ENCODE measurements at places on chromosomes 11 and 22.

- no peak for DNase-seq
These were observed 5.5 kb downstream of the CSNK2A3 start for GRCh38 chr11:11347592-11347991.

DNA sequence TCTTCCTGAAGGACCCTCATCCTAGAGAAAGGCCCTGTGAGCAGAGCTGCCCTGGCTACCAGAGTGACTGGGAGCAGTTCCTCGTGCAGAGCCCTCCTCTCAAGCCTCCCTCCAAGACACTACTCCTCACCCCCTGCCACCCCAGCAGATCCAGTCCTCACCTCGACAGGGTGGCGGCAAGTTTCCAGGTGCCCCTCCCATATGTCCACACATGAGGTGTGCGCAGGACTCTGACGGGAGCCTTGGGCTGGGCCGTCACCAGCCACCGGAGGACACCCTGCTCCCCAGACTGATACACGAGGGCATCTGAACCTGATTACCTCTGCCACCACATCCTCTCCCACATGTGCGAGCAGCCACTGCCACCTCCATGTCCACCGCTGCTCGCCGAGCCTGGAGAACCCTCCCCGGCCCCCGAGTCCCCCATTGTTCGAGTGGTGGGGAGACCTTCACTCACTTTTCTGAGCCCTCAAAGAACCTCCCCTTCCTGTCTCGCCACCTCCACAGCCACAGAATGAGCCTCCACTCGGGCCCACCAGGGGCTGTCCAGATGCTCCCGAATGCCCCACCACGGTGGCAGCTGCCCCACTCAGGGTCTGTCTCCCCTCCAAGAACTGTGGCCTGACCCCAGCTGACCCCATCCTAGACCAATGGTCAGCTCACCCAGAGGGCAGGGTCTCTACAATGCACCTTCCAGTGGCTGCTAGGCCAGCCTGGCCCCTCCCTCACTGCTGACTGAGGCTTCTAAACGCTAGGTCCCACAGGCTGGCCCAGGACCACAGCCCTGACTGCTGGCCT lies 62.5 kb downstream of the DGCR2 start:
- DNase-seq, result no peak

GRCh38 chr11:18393581-18394274 lies 635 bp upstream of the LDHA start:
- DNase-seq, result no peak

DNA sequence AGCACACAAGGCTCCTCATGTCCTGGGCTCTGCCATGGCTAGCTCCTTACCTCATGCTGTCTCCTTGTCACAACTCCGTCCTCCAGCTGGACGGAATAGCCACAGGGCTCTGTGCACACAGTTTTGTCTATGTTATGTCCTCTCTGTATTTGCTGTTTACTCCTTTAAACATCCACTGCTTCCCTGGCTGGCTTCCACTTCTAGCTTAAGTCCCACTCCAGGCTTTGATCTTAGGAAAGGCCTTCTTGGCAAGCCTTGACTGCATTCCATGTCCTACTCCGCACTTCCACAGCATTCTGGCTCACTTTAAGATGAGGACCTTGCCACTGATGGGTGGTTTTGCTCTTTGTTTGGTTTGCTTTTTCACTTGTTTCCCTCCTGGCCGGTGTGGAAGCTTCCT lies 22.9 kb upstream of the ROBO3 start:
- DNase-seq, result no peak

DNA sequence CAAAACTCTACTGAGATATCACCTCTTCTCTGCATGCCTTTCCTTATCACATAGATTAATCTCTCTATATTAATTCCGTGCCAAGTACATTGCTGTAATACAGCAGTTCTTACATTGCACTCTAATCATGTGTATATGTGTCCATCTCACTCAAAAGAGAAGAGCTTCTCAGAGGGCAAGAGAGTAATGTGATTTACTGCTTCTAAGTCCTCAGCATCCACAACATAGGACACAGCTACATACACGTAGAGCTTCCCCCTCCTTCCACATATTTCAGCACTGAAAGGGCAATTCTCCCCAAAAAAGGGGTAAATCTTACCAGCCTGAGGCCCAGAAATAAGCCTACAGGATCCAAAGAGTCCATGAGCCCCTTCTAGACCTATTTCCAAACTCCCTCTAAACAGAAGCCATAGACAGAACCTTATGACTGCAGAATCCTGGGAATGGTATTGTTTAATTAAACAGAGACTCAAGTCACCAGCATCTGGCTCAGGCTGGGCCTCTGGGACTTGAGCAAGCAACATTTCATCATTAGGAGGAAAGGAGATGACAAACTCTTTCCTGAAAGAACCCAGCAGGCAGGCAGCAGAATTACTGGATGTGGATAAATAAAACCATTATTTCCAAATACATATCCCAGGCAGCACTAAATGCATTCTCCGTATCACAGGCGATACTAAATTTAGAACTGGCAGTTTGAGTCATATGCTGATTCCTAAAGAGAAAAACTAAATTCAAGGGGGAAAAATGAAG lies 87.2 kb downstream of the KCNC1 start:
- DNase-seq, result no peak

GRCh38 chr22:38964989-38965388 lies 7.6 kb downstream of the APOBEC3A start:
- no peak for DNase-seq

DNA sequence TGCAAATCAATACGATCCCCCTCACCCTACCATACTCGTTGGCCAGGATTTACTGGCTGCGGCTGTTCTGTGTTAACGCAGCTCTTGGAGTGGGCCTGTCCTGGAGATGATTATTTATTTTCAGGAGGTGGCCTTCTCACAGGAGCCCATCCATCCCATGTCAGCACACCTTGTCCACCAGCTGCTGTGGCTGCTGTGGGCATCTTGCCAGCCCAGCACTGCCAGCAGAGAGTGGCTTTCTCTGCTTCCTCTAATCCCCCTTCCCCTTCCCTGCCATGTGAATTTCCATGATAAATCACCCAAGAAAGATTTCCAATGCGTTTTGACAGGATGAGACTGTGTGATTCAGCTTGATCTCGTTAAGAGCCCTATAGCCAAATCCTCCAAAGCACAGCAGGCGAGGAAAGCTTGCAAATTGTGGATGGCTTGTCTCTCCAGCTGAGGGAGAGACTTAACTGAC lies 309.1 kb upstream of the C11orf87 start:
- DNase-seq, result no peak

DNA sequence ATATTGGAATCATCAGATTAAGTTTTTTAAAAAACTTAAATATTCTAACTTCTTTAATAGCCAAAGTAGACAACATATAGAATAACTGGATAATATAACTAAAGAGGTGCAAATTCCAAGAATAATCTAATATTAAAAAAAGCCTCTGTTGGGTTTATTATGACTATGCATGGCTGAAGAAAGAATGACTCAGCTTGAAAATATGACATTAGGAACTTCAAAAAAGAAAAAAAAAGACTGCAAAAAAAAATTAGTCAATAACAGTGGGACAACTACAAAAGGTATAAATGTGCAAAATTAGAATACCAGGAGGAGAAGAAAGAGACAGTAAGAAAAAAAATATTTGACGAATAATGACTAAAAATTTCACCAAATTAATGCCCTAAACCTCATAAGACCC lies 1178.0 kb downstream of the JRKL start:
- DNase-seq, result no peak

DNA sequence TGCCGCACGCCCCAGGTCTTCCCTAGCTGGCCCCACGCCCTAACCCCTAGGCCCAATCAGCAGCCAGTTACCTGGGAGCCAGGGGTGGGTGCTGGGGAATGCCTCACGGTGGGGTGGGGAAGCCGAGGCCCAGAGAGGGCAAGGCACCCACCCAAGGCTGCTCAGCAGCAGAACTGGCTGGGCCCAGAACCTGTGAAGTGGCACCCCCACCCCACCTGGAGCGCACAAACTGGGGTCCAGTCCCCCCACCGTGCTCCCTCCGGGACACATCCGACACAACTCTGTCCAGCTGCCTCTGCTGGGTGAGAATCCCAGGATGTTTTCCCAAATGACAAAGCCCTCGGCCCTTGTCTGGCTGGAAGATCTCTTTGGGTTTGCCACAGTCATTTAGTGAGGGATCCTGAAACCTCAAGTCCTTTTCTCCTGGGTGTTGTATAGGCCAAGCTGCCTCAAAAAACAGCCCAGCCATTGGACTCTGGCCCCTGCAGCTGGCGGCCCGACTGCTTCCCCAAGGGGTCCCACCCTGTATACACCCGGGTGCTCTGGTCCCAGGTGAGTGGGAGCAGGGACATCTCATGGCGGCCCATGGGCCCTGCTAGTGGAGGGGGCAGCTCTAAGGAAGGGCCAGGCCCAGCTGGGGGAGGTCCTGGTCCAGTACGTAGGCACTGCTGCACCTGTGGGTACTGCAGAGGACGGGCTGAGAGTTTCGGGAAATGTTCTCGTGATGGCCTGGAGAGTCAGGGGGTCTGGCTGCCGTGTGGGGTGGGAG lies 20.9 kb downstream of the TSSC4 start:
- DNase-seq, result no peak

DNA sequence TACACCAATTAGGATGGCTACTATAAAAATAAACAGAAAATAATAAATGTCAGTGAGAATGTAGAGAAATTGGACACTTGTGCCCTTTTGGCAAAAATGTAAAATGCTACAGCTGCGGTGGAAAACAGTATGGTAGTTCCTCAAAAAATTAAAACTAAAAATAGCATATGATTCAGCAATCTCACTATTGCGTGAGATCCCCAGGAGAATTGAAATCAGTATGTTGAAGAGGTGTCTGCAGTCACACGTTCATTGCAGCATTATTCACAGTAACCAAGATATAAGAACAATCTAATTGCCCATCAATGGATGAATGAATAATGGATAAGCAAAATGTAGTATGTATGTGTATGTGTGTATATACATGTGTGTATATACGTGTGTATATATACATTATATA lies 6.8 kb downstream of the OR52N2 start:
- no peak for DNase-seq

- DNase-seq, result no peak
These were observed 1289.4 kb downstream of the FAM181B start for GRCh38 chr11:81444297-81444696.

GRCh38 chr22:40202225-40202944 lies 24.7 kb downstream of the TNRC6B start:
- no peak for DNase-seq

DNA sequence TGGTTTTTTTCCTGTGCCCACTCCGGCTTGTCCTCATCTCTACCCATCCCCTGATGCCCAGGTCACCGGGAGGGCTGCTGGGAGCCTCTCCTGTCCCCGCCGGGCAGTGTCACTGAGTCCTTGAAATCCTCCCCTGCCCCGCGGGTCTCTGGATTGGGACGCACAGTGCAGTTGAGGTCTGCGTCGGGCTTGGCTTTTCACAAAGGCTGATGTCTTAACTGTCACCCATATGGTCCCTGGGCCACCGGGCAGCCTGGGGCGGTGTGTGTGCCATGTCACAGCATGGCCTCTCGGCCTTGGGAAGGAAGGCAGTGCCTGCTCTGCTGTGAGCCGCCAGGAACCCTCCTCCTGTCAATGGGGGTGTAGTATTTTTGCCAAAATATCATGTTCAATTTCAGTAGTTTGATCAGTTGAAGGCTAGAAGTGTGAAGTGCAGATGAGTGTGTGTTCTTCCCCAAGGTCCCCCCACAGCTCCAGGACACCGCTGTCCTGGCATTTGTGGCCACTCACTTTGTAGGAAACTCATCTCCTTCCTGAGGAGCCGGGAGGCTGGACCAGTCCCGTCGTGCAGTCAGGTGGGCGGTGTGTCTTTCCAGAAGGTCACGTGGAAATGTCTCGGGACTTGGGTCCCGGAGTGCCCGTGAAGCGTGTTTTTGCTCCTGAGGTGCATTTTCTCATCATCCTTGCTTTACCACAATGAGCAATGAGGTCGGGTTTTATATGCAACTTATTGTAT lies 37.6 kb downstream of the CTTN start:
- DNase-seq, result no peak

DNA sequence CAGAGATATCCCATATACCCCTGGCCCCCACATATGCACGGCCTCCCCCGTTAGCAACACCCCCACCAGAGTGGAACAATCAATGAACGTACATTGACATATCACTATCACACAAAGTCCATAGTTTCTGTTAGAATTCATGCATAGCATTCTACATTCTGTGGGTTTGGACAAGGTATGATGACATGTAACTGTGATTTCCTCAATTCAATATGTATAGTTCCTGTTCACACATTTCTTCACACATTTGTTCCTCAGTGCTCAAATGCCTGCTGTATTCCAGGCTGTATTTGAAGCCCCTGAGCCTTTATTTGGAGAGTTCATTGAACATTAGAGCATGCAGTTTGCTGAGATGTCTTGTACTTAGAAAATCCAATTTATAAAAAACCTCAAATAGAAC lies 69.9 kb downstream of the PTPRJ start:
- DNase-seq, result no peak

- no peak for DNase-seq
These were observed 47.5 kb downstream of the MORC2 start for GRCh38 chr22:30921108-30921507.

DNA sequence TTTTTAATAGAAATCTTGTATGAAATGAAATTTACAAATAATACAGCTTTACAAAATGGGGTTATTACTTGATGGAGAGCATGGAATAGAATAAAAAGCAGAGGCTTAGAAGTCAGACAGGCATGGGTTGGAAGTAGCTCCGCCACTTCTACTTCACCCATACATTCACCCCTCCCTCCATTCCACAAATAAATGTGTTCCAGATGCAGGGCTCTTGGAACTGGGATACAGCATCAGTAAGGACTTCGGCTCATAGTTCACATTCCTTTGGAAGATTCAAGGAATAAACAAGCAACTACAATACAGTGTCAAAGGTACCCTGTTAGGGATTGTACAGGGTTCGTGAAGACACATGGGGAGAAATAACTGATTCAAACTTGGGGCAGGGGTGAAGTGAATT lies 156.8 kb downstream of the WNT11 start:
- DNase-seq, result no peak

GRCh38 chr11:19241260-19242178 lies 774 bp upstream of the E2F8 start:
- DNase-seq, result no peak

DNA sequence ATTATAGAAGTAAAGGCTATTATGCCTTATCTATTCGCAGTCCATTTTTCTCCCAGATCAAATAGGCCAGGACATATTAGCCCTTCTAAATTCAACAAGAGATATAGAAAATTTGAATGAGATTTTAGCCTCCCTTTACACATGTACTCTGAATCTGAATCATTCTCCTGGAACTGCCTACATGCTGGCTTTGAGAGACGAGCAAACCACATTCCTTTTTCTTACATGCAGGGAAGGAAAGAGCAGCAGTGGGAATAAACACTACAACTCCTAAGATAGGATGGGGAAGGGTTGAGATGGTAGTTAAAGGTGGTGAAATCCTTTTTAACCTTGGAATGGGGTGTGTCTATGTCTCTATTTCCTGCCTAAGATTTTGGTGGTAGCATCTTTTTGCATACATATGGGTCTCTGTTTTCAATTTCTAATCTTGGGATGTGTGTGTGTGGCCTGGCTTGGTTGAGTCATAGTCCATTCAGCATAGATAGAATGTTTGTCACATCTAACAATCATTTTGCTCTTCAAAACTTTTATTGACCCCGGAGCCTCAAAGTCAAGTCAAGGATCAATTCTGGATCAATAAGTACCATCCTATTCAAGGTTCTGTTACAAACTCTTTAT lies 11.1 kb upstream of the OOSP2 start:
- DNase-seq, result no peak

Measured in brain pericyte (primary cell).